Immature natural killer cell (primary cell): ENCODE measurements at places on chromosomes 13 and 19. TPM values are rescaled to one million over a fixed set of nuclear protein-coding genes. Genes with fewer than 3 reads are reported as not detected.

Gene FXYD5
- polyA plus RNA-seq = 262 TPM

Gene ZNF709
- polyA plus RNA-seq = 2.3 TPM

Gene SLC25A42
- polyA plus RNA-seq = 12.9 TPM

Gene ACP5
- polyA plus RNA-seq = 10.9 TPM

Gene GRIN3B
- polyA plus RNA-seq = not detected

Gene SPATA13
- 19.0 TPM for polyA plus RNA-seq

Gene EHD2
- polyA plus RNA-seq = not detected

Gene KCTD15
- not detected for polyA plus RNA-seq

Gene ZNF837
- 1.2 TPM for polyA plus RNA-seq

Gene ZNF460
- polyA plus RNA-seq = 4.3 TPM

Gene TEKTIP1
- polyA plus RNA-seq = not detected

Gene ZIK1
- polyA plus RNA-seq = 8.9 TPM

Gene CEACAM16
- not detected for polyA plus RNA-seq

Gene FARP1
- 0.72 TPM for polyA plus RNA-seq

Gene ATXN8OS
- not detected for polyA plus RNA-seq

Gene MIA
- polyA plus RNA-seq = not detected

Gene CCDC97
- 16.9 TPM for polyA plus RNA-seq

Gene ICAM1
- polyA plus RNA-seq = 18.4 TPM

Gene FLT1
- not detected for polyA plus RNA-seq

Gene FFAR1
- polyA plus RNA-seq = not detected

Gene JOSD2
- 26.1 TPM for polyA plus RNA-seq

Gene WDR87
- polyA plus RNA-seq = not detected
